Stomach (tissue), 19 donors: ENCODE measurements at places on chromosomes 11 and 22. TPM values are rescaled to one million over a fixed set of nuclear protein-coding genes. Genes with fewer than 3 reads are reported as not detected.

Gene OLFML1
- total RNA-seq, result not detected

Gene TSPAN18
- 60.3 TPM for total RNA-seq

Gene OR56A1
- total RNA-seq, result not detected

- DNase-seq, result peak; percentile 54
Observed at GRCh38 chr11:57116654-57117053, 65.1 kb upstream of the LRRC55 start.
